ENCODE measurements at places on chromosomes 11 and 22.

DNA sequence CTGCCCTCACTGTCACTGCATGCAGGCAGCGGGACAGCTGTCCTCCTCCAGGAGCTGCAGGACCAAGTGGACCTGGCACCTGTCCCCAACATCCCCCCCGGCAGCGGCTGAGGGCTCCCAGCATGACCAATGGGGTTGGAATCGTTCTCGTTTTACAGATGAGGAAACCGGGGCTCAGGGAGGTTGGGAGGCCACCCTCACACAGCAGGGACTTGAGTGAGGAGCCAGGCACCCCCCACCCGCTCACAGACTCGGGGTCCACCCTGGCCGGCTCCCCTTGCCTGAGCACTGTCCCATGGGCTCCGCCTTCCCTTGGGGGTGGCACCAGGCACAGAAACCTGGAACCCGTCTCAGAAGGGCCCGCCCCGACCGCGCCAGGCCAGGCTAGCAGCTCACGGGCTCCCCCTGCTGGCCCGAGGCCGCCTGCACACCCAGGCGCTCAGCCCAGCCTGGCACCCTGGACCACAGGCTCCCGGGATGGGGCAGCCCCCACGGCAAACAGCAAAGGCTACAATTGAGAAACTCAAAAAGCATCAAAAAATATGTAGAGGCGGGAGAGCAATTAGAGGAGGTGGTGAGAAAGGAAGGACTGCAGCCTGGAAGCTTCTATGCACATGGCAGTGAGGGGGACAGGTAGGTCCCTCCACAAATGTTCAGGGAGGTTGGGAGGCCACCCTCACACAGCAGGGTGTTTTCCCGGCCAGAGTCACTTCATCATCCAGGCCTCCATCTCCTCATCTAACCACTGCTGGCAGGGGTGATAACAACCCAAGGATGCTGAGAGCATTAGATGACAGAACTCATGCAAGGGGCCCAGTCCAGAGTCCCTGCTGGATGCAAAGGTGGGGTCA is 12.8 kb downstream of the MACROD1 start:
- DNase-seq = peak; percentile 16
- no peak overlapping the region for H3K27ac ChIP-seq
- H3K36me3 ChIP-seq = no peaks in the 10 kb centered on the region
- peaks cover 6% of the 10 kb centered on the region for H3K4me1 ChIP-seq
- no peak overlapping the region for H3K4me3 ChIP-seq
- H3K27me3 ChIP-seq = peaks cover 7% of the 10 kb centered on the region

GRCh38 chr11:6083129-6083528 is 24.4 kb upstream of the OR56B4 start:
- no peak for DNase-seq
- H3K27ac ChIP-seq = no peak overlapping the region
- H3K36me3 ChIP-seq = no peaks in the 10 kb centered on the region
- no peaks in the 10 kb centered on the region for H3K4me1 ChIP-seq

DNA sequence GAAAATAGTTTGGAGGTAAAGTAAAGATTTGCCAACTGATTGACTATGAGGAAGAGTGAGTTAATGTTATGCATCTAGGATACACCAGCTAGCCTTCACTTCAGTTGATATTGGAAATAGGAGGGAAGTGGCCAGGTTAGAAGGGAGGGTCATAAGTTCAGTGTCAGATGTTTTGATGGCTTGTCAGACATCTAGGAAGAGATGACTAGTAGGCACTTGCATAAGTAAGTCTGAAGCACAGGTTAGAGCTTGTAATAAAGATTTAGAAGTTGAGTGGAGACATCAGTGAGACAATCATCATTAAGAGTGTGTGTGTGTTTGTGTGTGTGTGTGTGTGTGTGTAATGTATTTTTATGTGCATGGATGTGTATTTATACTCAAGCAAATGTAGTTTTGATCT is 146.1 kb downstream of the OR4C45 start:
- no peaks in the 10 kb centered on the region for H3K36me3 ChIP-seq
- no peak for DNase-seq
- H3K27me3 ChIP-seq = no peaks in the 10 kb centered on the region
- H3K27ac ChIP-seq = no peak overlapping the region

DNA sequence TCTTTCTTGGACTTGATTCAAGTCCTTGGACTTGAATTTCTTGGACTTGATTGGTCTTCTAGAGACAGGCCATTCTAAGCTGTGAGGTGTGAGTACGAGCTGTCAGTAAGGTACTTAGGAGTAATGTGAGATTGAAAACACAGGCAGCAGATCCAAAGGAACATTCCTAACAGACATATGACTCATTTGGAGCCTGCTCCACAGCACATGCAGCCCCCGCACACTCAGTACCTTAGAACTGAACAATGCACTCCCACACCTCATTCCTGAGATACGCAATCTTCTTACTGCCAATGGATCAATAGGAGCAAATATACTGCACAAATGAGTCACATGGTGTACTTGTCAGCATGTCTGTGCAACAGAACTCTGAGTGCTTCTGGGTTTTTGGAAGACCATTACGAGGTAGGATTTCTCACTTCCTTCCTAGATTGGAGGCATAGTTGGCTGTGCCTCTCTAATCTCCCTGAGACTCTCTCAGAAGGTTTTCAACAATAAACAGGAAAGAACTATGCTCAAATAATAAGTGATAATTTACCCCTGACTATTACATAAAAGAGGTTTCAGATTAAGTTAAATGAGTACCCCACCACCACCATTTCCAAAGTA is 243.1 kb downstream of the KCNA4 start:
- H3K27me3 ChIP-seq = no peaks in the 10 kb centered on the region
- no peaks in the 10 kb centered on the region for H3K36me3 ChIP-seq
- H3K4me3 ChIP-seq = no peak overlapping the region
- no peaks in the 10 kb centered on the region for H3K4me1 ChIP-seq
- no peak overlapping the region for H3K27ac ChIP-seq

DNA sequence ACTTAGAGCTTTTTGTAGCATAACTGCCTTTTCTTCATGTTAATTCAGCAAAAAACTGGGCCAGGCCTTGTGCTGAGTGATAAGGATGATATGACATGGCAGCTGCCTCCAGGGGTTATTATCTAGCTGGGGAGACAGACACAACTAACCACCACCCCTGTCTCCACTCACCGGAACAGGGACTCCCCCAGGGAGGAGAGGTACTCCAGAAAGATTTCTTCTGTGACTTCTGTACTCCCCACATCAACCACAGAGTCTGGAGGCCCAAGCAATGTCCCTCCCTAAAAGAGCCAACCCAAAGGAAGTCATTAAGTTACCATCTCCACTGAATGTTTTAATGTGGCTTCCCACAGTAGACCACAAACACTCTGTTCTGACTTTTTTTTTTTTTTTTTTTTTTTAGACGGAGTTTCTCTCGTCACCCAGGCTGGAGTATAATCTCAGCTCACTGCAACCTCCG is 14.3 kb upstream of the PMM1 start:
- peaks cover 5% of the 10 kb centered on the region for H3K4me1 ChIP-seq
- H3K36me3 ChIP-seq = peaks cover 30% of the 10 kb centered on the region
- no peak overlapping the region for H3K4me3 ChIP-seq
- peaks cover 1% of the 10 kb centered on the region for H3K27me3 ChIP-seq
- no peak overlapping the region for H3K27ac ChIP-seq

DNA sequence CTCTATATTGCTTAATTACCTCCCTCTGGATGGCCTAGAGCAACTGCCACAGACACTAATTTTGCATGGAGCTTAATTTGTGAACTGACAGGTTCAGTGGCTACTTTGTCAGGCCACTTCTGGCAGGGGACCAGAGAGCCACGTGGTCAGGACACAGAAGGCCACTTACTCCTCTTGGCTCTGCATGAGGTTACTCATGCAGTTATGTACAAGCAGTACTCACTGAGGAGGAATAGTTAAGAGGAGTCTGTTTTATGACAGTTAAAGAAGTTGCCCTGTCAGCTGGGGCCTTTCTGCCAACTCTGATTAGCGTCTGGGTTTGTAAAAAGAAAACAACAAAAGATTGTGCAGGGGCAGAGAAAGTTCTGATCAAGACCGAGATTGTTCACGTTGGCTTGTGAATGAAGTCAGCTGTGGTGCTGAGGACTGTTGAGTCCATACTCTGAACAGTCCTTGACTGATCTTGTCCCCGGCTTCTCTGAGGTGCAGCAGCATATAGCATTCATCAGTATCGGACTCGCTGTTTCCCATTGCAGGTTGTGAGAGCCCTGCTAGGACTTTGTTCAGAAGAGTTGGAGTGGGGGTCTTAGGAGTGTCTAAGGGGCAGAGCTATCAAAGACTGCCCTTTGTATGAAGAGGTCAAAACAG is 41.4 kb downstream of the PPFIBP2 start:
- H3K36me3 ChIP-seq = no peaks in the 10 kb centered on the region
- H3K27ac ChIP-seq = no peak overlapping the region
- no peak overlapping the region for H3K4me3 ChIP-seq
- peaks cover 20% of the 10 kb centered on the region for H3K4me1 ChIP-seq
- H3K27me3 ChIP-seq = peaks cover 6% of the 10 kb centered on the region
- peak; percentile 18 for DNase-seq

DNA sequence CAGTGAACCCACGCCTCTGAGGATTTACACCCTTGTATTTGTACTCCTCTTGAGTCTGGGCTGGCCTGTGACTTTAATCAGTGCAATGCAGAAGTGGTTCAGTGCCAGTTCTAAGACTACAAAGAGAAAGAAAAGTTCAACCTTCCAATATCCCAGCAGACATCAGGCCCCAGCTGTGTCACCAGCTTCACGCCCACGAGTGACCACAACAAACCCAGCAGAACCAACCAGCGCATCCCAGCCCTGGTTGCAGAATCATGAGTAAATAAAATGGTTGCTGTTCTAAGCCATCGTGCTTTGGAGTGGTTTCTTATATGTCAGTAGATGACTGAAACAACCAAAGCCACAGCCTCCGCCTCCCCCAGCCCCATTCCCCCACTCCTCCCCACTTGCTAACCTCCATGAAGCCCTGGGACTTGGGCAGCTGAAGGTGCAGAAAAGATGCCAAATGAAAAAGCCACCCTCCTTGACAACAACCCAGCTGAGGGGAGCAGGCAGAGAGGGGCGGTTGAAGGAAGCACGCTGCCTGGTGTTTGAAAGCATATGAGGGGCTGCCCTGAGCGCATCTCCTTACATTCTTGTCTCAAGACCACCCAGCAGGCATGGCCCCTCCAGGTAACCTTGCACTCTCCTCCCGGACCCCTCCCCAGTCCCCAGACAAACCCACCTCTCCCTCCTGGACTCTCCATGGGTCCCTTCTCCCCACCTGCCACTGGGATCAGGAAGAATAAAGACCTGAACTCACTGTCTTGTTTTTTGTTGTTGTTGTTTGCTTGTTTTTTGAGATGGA is 20.9 kb downstream of the TSKU start:
- H3K4me1 ChIP-seq = peaks cover 44% of the 10 kb centered on the region
- peaks cover 9% of the 10 kb centered on the region for H3K27me3 ChIP-seq

GRCh38 chr11:22106566-22106965 is 86.3 kb upstream of the ANO5 start:
- no peaks in the 10 kb centered on the region for H3K27me3 ChIP-seq
- DNase-seq = no peak
- no peaks in the 10 kb centered on the region for H3K36me3 ChIP-seq
- no peaks in the 10 kb centered on the region for H3K4me1 ChIP-seq

DNA sequence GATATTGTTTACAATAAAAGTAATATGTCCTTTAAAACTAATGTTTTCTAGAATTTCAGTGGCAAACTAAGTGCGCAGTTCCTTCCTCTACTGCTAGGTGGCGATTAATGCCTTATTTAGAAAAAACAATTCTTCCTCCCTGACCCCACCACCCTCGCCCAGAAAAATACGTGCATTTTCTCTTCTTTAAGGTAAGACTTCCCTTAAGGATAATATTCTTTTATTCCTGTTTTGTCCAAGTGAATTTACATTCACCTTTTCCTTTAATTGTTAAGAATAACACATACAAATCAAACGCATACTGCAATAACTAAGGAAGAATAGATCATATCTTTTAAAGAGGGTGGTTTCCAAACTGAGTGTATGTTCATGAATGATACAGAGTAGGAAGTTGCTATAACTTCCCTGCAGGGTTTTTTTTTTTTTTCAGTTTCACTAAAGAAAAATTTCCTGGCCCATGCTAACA is 17.0 kb upstream of the PSMA1 start:
- peaks cover 7% of the 10 kb centered on the region for H3K27me3 ChIP-seq
- no peaks in the 10 kb centered on the region for H3K36me3 ChIP-seq
- H3K4me1 ChIP-seq = no peaks in the 10 kb centered on the region

DNA sequence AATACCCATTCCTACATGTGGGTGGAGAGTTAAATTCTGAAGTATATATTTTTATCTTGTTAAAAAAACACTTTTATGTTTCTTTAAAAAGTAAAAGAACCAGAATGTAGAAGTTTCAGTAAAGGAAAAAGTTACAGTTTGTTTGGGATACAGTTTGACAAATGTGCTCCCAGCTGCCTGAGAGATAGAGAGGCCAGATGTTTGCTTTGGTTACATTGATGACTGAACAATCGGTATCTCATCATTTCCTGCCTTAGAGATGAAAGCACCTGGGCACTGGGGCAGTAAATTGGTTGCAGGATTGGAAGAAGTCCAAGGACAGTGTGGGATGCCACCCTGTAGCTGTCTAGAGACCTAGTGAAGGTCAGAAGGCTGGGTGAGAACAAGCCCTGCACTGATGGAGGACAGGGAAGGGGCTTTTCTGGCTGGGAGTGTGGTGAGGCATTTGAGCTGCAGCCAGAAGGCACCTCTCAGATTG is 16.6 kb downstream of the MED15 start:
- H3K27ac ChIP-seq = peak overlapping the region; percentile 85
- DNase-seq = no peak
- H3K36me3 ChIP-seq = peaks cover 44% of the 10 kb centered on the region

GRCh38 chr22:45627489-45628233 is 44.0 kb upstream of the ATXN10 start:
- no peak overlapping the region for H3K4me3 ChIP-seq
- H3K27ac ChIP-seq = no peak overlapping the region
- no peak for DNase-seq
- H3K36me3 ChIP-seq = peaks cover 8% of the 10 kb centered on the region
- H3K4me1 ChIP-seq = peaks cover 11% of the 10 kb centered on the region

- DNase-seq = no peak
- peak overlapping the region; percentile 71 for H3K27ac ChIP-seq
- peaks cover 61% of the 10 kb centered on the region for H3K4me1 ChIP-seq
- peaks cover 28% of the 10 kb centered on the region for H3K27me3 ChIP-seq
Measured at GRCh38 chr22:42617155-42617983, 2.7 kb upstream of the POLDIP3 start.

- peak; percentile 52 for DNase-seq
- peaks cover 44% of the 10 kb centered on the region for H3K4me1 ChIP-seq
- peak overlapping the region; percentile 80 for H3K4me3 ChIP-seq
- peak overlapping the region; percentile 87 for H3K27ac ChIP-seq
Measured at GRCh38 chr22:36419177-36419911, 31.6 kb upstream of the MYH9 start.

- no peaks in the 10 kb centered on the region for H3K27me3 ChIP-seq
- H3K4me1 ChIP-seq = no peaks in the 10 kb centered on the region
- H3K4me3 ChIP-seq = no peak overlapping the region
- H3K36me3 ChIP-seq = peaks cover 41% of the 10 kb centered on the region
- no peak overlapping the region for H3K27ac ChIP-seq
Measured at GRCh38 chr11:79285756-79286155, 155.1 kb downstream of the TENM4 start.

DNA sequence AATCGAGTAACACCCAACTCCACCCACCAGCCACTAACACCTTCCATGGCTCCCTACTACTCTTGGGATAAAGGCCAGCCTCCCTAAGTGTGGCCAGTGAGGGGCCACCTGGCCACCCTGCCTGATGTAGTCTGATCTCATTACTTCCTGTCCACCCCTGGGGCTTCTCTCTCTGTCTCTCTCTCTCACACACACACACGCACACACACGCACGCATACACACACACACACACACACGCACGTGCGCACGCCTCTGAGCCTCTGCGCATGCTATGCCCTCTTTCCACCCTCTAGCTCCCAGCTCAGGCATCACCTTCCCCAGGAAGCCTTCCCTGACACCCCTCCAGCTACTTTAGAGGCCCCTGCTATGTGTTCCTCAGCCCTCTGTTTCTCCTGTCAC is 3.9 kb downstream of the MFNG start:
- H3K27ac ChIP-seq = no peak overlapping the region
- no peak for DNase-seq
- H3K27me3 ChIP-seq = peaks cover 30% of the 10 kb centered on the region
- peaks cover 18% of the 10 kb centered on the region for H3K4me1 ChIP-seq
- no peaks in the 10 kb centered on the region for H3K36me3 ChIP-seq
- no peak overlapping the region for H3K4me3 ChIP-seq
